Stimulated activated CD8-positive, alpha-beta memory T cell treated with anti-CD3 and anti-CD28 coated beads, Interleukin-4, amount 100 ng/mL, for 4 hours (primary cell): ENCODE measurements at places on chromosomes 5 and 9.
A peak's percentile ranks its signal among the peaks of the same experiment; 100 is the strongest.

GRCh38 chr5:93163010-93163663 lies 417.9 kb downstream of the NR2F1-AS1 start:
- DNase-seq = no peak

- no peak for DNase-seq
Measured at GRCh38 chr9:3136686-3137346, 292.9 kb upstream of the PUM3 start.

DNA sequence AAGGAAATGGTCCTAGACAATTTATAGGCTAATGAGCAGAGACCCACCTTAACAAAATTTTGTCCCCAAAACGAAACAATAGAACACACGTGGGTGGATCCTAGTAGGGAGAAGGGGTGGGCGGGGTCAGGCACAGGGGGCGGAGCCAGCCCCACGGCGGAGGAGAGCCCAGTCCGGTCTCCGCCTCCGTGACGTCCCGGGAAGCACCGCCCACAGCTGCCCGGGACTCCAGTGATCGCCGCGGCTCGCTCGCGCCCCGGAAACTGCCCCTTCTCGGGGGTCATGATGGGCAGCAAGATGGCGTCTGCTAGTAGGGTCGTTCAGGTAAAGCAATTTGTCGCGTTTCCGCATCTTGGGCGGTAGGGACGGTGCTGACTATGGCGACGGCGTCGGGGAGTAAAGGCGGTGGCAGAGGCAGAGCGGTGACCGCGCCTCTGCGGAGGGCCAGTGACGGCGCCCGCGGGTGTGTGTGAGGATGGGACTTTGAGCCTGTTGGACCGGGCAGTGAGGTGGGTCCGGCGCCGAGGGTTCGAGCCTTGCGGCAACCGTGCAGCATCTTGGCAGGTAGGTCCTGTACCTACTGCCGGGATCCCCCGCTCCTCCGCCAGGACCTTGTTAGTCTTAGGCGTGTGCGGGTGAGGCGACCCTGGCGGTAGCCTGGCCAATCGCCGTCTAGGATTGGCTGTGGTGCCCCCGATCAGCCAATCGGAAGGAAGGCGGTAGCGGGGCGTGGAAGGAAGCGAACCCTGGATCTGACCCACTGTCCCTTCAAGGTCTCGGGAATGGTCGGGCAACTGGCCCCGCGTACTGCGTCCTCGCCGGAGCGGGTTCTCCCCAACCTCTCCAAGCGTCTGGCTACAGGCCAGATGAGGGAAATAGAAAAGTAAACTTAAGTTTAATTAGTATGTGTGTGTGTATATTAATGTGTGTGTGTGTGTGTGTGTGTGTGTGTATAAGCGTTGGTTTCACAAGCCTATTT lies 16.8 kb upstream of the CDK7 start:
- DNase-seq = peak; percentile 92

GRCh38 chr9:135582966-135583687 lies 21.6 kb downstream of the PAEP start:
- DNase-seq = no peak

- no peak for DNase-seq
Measured at GRCh38 chr5:60332244-60333004, 367.5 kb downstream of the DEPDC1B start.

GRCh38 chr9:68949271-68950000 lies 64.5 kb downstream of the PRKACG start:
- DNase-seq = no peak
